Glutamatergic neuron (in vitro differentiated cells): ENCODE measurements at places on chromosomes 1 and 21.

DNA sequence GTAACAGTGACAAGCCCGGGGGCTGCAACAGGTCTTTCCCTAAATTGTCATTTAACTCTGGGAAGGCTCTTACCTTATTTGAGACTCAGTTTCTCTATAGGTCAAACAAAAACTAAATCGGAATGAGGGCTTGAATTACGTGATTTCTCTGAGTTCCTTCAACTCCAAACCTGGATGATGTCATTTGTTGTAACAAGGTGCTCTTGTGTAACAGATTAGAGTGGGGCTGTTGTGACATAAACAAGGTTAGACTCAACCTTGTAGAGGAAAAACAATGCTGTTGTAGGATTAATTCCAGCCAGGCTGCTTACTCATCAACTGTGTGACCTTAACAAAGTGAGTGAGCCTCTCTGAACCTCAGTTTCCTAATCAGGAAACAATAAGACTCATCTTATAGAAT, 74.4 kb downstream of the SUSD4 start:
- no peak for DNase-seq

- no peak for DNase-seq
Measured at GRCh38 chr1:194535369-194535768, 1349.0 kb upstream of the B3GALT2 start.

DNA sequence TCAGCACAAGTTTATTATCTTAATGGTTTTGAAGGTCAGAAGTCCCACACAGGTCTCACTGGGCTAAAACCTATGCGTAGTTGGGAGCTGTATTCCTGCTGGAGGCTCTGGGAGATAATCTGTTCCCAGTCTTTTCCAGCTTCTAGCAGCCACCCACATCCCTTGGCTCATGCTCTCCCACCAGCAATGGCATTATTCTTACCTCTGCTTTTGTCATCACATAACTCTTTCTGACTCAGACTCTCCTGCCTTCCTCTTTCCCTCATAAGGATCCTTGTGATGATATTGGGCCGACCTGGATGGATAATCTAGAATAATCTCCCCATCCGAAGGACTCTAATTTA, 122.2 kb upstream of the PRDX6 start:
- no peak for DNase-seq

- DNase-seq: no peak
Measured at GRCh38 chr1:28172713-28173150, 3.8 kb downstream of the PTAFR start.

GRCh38 chr1:167305706-167306277, 85.1 kb downstream of the POU2F1 start:
- no peak for DNase-seq

GRCh38 chr1:43492826-43493225, 37.9 kb upstream of the PTPRF start:
- no peak for DNase-seq

DNA sequence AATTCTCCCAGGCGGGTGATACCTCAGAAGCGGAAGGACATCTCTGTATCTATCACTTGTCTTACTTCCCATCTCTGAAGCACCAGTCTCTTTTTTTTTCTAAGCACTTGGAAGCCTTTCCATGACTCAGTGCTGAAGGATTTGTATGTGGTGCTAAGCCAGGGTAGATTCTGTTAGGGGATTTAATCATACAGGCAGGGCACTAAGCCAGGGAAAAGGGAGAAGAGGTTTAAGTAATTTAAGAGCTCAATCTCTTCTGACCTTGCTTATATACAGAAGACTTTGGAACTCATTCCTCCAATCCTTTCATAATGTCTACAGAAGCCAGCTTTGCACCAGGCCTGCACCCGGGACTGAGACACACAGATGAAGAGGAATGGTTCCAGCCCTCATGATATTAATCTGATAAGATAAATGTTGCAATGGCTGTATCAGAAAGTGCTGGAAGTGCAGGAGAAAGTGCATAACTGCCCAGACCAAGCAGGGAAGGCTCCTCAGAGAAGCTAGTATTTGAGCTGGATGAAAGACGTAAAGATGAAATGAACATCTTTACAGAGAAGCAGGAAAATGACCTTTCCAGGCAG, 11.0 kb downstream of the FAM163A start:
- no peak for DNase-seq

DNA sequence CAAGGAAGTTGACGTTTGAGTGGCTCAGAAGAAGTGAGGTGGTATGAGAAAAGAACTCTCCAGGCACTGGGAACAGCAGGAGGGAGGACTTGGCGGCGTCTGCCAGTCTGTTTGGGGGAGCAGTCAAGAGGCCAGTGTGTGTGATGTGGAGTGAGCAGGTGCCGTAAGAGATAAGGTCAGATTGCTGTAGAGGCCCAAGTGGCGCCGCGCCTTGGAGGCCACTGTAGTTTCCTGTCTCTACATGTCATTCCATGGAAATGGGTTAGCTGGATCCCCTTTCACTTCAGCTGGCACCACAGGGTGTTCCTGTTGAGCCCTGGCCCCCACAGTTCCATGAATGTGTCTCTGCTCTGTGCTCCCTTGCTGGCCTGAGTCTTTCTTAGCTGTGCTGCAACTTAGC, 35.5 kb upstream of the PTPRF start:
- DNase-seq: no peak

DNA sequence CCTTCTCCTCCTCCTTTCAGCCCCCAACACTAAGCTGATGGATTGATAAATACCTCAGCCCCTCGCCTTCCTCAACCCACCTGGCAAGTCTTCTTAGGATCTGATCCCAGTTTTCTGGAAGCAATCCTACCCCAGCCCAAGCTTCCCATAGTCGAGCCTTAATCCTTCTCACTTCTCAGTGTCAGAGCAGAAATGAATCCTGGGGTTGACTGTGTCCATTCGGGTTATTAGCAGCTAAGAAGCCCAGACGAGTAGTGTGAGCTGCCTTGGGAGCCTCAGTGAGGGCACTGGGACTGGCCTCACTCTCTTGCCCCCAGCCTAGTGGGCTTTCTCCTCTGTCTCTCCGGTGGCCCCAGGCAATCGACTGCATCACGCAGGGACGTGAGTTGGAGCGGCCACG, 12.4 kb upstream of the PEAR1 start:
- DNase-seq: no peak

DNA sequence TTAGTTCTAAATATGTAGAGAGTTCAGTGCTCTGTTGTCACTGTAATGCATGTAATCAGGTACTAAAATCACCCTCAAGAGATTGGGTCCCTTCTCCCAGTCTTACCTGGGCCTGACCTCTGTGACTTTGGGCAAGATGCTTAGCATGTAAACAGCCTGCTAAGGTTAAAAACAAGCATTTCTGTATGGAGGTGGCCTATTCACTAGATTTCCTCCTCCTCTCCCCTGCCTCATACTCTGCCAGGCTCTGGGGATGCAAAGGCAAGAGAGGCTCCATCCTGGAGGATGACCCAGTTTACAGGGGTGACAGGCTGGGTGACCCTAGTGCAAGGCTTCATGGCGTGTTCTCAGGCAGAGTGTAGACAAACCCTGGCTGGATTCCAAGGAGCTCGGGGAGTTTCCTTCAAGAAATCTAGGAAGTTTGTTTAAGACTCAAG, 28.8 kb downstream of the VANGL2 start:
- DNase-seq: no peak

- peak; percentile 57 for DNase-seq
Measured at GRCh38 chr1:202852163-202852904, 36.6 kb downstream of the RABIF start.

DNA sequence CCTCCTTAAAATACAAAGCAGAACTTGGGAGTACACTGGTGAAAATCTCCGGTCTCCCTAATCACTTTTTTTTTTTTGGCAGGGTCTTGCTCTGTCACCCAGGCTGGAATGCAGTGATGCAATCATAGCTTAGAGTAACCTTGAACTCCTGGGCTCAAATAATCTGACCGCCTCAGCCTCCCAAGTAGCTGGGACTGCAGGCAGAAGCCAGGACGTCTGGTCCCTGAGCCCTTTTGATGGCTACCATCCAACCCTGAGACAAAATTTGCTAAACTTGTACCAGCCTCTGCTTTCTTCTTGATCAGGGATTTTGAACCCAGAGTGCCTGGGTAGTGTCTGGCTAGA, 4.1 kb downstream of the L1TD1 start:
- DNase-seq: no peak

GRCh38 chr1:93701629-93702028, 20.0 kb upstream of the BCAR3 start:
- DNase-seq: no peak

DNA sequence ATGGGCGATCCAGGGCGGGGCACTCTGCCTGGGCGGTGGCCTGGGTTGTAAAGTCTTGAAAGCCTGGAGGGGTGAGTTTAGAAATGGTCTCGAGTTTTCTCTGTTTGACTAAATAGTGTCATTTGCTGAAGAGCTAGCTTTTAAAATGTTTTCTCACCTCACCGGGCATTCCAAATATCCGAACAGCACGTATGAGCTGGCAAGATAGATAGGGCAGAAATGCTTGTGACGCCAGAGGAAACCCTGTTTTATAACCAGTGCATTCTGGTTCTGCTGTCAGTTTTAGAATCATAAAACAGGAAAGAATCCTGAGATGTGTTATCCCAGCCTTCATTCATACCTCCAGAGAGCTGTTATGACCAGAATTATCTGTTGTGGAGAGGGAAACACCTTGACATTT, 725 bp downstream of the RTCA start:
- no peak for DNase-seq

DNA sequence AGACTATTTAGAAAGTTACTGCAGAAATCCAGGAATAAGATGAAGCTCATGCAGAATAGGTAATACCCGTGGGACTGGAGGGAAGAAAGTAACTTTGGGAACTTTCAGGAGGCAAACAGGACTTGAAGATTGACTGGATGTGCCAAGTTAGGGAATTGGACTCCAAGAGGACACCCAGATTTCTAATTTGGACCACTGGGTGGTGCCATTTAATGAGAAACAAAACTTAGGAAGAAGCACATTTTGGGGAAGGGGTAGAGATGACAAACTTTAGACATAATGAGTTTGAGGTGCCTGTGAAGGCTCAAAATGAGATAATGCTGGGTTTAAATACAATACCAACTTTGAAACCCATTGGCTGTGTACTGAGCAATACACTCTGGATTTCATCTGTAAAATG, 3.3 kb upstream of the B4GALT3 start:
- DNase-seq: no peak

GRCh38 chr1:53293123-53293522, 34.7 kb downstream of the LRP8 start:
- DNase-seq: no peak

- no peak for DNase-seq
Measured at GRCh38 chr21:41899426-41900202, 20.5 kb upstream of the PRDM15 start.

GRCh38 chr1:33815061-33815460, 48.8 kb upstream of the HMGB4 start:
- no peak for DNase-seq

DNA sequence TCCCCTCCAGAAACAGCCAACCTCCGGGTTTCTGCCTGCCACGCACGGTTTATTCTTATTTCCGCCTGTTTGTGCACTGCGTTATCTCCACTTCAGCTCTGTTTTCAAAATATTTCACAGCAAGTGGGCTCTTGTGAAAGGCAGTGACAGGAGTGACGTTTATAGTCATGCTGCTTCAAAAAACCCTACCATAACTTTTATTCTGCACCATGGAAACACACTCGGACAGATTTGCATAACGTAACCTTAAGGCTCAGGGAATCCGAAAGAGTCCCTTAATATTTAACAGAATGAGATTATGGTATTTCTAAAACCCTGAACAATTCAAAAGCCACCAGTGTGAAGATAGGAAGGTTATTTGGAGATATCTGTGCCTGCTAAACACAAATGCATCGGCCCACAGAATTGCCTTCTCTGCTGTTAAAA, 782 bp upstream of the SDE2 start:
- no peak for DNase-seq

GRCh38 chr1:19013826-19014548, 57.5 kb upstream of the IFFO2 start:
- DNase-seq: no peak

GRCh38 chr21:28893687-28894086, 99.0 kb downstream of the LTN1 start:
- no peak for DNase-seq

DNA sequence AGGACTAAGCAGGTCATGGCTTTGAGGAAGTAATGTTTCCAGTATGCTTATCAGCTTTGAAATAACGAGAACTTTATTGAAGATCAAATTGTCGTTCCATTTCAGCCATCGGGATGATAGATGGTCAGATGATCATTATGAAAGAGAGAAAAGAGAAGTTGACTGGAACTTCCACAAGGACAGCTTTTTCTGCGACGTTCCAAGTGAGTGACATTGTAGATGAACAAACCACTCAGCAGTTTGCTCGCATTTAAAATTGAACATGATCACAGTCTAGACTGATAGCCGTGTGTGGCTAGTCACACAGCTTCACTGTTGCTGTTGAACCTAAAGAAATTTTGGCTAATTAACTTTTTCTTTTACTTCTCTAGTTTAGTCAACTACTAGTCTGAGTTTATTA, 151.1 kb downstream of the TLR5 start:
- no peak for DNase-seq

DNA sequence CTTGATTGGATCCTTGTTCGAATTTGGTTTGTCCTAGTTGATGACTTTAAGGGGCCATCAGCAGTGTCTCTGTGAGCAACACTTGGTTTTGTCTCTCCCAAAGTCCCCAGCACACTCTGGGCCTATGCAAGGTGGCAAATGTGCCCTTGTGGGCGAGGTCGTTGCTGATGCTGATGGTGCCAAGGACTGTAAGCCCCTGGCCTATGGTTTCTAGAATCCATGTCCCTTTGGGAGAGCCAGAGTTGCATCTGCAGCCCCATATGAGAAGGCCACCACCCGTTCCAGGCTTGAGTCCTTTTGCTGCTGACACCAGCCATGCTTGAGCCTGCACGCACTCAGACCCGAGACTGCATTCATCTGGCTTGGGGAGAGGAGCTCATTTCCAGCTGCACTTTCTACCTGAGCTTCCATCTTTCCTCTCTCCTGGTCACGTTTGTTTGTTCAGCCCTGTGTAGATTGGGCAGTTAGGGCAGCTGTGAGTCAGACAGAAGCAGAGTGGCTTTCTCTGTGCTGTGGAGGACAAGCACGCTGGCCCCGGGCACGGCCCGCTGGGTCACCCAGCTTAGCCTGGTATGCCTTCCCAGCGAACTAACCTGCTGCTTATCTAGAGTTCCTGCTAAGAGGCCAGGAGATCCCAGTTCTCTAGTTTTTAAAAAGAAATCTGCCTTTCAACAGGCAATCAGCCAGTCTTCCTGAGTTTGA, 52.1 kb upstream of the CSF3R start:
- DNase-seq: no peak

GRCh38 chr1:59776960-59777852, 37.5 kb upstream of the HOOK1 start:
- no peak for DNase-seq

GRCh38 chr1:165937829-165938228, 110.4 kb downstream of the UCK2 start:
- DNase-seq: no peak

- DNase-seq: peak; percentile 90
Measured at GRCh38 chr1:36099681-36100341, 11.1 kb downstream of the ADPRS start.

GRCh38 chr1:110390692-110391245, at the start of gene SLC16A4:
Gene SLC16A4, minus strand, starts transcription at chr1:110391026. Its CDS starts 1,703 bp downstream, at chr1:110389323.
- peak; percentile 34 for DNase-seq
